Inflammatory macrophage (primary cell): ENCODE measurements at places on chromosomes 6 and 20.

GRCh38 chr20:35145141-35145564 is 2.0 kb downstream of the EDEM2 start:
- DNase-seq = peak; percentile 35

GRCh38 chr6:33034554-33034953 is 25.2 kb upstream of the HLA-DOA start:
- no peak for DNase-seq

DNA sequence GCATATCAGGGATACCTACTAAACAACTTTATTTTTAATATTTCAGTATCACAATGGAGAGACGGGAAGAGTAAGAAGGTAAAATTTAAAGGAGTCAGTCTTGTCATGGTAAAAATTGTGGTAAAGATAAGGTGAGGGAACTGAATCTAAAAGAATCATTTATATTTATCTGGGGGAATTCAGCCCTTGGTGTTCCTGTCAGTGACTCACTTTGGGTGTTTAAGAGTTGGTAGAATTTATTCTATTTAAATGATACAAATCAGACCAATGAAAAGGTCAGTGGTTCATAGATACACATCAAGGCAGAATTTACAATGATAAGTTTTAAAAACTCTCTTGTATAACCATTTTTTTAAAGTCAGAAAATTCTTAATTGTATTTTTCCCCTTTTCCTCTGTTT is 164.4 kb downstream of the CDKAL1 start:
- DNase-seq = no peak

DNA sequence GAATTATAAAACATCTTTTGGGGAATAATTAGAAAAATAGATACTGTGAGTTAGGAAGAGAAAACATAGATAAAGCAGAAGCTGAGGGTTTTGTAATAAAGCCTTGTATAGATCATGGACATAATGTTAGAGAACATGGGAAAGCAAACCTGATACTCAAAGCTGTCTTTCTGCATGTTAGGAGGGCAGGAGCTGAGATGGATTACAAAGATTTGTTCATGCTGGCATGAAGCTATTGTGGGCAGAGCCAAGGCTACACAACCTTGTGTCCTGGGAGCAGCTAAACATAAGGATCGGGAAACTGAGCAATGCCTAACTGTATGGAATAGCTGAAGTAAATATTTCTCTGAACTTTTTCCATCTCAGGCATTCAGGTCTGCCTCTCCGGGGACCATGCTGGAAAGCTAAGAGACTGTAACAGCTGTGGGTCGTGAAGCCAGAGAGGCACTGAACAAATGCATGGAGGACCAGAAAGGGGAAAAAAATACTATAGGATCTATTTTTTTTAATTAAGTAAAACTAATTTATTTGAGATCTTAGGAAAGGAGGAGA is 28.2 kb upstream of the CNKSR3 start:
- no peak for DNase-seq

- no peak for DNase-seq
Observed at GRCh38 chr6:115613488-115613887, 447.2 kb downstream of the FRK start.

- DNase-seq = no peak
Observed at GRCh38 chr6:82408952-82409431, 45.4 kb downstream of the TPBG start.

- no peak for DNase-seq
Observed at GRCh38 chr6:46933751-46934150, 12.0 kb upstream of the ADGRF5 start.
